ENCODE measurements at places on chromosomes 7 and 10.

GRCh38 chr7:41640487-41640886 is 62.4 kb downstream of the INHBA start:
- DNase-seq: no peak

GRCh38 chr10:26881600-26882331 is 21.0 kb upstream of the ABI1 start:
- peak; percentile 56 for DNase-seq

- DNase-seq: no peak
Observed at GRCh38 chr7:154748089-154748786, 254.7 kb downstream of the PAXIP1 start.

GRCh38 chr7:27942711-27943110 is 202.7 kb downstream of the TAX1BP1 start:
- no peak for DNase-seq

- peak; percentile 81 for DNase-seq
Observed at GRCh38 chr10:14507176-14507575, 176.5 kb upstream of the FRMD4A start.

GRCh38 chr10:61542596-61542995 is 89.4 kb upstream of the TMEM26 start:
- DNase-seq: no peak

- DNase-seq: no peak
Observed at GRCh38 chr10:127427926-127428325, 121.2 kb upstream of the NPS start.

DNA sequence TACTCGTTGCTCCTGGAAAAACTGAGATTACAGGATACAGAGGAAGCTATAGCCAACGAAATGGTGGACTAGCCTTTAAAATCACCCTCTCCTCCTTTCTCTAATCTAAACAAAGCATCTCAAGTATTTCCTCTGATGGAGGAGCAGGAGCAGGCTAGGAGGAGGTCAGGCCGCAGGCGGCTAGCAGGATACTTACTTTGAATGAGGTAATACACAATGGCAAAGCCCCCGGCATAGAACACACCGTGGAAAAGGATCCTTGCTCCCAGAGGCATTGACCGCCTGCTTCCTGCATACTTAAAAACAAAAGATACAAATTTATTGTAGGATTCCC is 64.4 kb downstream of the STK17A start:
- no peak for DNase-seq

DNA sequence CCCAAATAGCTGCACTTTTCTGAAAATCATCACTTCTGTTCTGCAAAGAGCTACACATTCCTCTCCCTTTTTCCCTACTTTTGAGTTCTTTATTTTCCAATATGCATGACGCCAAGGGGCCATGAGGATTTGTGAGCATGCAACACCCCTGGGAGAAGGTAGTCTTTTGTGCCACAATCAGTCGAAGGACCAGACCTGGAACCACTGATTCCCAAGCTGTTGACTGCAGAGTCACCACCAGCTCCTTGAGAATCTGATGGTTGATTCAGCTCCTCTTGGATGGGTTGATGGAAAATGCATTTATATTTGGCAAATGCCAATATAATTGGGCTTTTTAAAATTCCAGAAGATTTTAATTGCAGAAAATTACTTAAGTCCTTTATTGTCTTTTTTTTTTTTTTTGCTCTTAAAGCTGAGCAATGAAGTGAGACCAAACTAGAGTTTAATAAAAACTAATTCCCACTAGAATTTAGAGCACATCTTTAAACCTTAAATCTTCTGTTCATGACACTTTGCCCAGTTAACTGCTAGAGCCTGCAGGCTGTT is 554.1 kb downstream of the TNS3 start:
- DNase-seq: no peak

- no peak for DNase-seq
Observed at GRCh38 chr10:114471906-114472876, 67.9 kb upstream of the AFAP1L2 start.

GRCh38 chr10:101062232-101063049 is 652 bp downstream of the KAZALD1 start:
- peak; percentile 47 for DNase-seq

DNA sequence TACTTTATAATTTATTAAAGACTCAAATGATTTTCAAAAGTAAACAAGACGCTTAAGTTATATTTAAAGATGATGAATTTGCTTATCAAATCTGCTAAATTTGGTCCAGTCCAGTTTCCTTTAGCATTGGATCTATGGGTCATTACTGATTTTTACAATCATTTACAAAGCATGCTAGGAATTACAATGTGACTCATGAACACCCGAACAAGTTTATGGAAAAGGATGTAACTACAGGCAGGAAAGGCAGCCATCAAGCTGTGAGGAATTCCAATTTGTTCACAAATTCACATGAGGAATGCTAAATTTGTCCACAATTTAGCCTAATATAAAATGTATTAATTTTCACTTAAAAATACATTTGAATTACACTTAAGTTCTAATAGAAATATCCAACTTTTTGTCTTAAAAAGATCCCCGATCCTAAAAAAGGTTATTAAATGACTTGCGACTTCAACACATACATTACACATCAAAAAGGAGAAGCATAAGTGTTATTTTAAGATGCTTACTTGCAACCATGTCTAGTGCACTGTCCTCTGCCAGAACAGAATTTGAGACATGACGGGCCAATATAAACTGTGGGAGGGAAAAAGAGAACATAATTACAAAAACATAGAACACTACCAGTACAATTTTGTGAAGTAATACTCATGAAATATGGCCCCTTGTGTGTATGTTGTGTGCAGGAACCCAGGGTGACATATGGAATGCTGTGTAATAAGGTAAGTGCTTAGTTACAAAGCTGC is 194.2 kb upstream of the SLC26A5 start:
- DNase-seq: no peak

DNA sequence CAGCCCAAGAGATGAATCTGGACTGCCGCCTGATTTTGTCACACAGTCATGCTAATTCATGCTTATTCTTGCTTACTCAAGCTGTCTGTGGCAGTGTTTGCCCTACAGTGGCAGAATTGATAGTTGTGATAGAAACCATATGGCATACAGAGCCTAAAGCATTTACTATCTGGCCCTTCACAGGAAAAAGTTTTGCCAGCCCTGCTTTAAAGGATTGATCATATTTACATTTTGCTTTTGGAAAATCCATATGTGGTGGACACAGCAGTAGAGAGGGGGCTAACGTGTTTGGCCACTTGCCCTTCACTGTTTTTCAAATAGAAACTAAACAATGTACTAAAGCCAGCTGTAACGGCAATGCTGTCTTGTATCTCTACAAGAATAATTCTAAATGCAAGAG is 974.0 kb upstream of the GHITM start:
- DNase-seq: no peak

DNA sequence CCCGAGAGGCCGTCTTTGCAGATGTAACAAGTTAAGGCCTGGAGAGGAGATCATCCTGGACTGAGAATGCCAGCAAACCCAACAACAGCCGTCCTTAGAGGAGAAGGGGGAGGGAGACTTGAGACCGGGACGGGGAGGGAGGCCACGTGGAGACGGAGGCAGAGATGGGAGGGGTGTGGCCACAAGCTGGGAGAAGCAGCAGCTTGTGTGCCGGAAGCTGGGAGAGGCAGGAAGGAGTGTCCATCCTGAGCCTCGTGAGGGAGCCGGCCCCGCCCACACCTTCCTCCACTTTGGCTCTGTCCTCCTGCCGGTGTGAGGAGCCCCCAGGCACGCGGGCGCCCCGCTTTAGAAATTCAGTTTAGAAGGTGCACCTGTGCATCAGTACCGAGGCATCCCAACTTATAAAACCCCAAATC is 95.7 kb downstream of the DNAJB6 start:
- DNase-seq: no peak

GRCh38 chr7:47534322-47535034 is 47.4 kb downstream of the TNS3 start:
- DNase-seq: no peak

GRCh38 chr10:79282388-79282787 is 64.9 kb upstream of the PPIF start:
- DNase-seq: no peak

- no peak for DNase-seq
Observed at GRCh38 chr10:69213591-69214311, 6.4 kb upstream of the HKDC1 start.

DNA sequence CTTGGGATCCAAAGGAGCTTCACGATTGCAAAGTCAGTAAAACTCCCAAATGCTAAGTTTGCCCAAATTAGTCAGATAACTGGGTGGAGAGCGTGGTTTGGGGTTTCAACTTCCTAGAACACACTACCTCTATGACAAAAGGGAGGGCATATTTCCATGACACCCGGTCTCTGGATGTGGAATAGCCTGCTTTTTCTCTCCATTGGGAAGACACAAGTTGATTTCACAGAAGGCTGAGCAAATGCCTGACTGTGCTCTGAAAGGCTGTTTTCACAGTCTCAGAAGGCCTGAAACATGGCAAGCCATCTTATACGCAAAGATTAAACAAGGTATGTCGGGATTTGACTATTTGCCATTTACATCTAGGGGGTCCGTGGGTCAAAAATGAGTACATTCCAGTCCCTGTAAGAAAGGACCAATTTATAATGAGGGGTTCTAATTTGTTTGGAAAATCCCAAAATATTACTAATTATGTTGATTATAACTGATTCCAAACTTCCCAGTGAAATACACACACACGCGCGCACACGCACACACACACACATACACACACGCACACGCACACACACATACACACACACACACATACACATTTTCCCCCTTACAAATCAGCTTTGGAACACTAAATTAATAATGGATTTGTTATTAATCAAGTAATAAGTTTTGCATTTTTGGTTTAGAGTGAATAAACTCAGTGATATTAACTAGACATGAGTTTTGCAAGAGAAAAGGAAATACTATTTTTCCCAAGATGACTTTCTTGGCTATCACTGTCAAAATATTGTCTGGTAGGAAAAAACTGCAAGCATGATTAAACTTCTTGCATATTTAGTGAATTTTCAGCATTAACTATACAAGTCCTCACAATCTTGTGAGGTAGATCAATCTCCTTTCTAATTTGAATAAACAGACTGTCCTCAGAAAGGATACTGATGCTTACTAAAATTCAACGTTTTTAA is 105.0 kb downstream of the PRTFDC1 start:
- DNase-seq: no peak
